Kidney epithelial cell (primary cell): ENCODE measurements at places on chromosomes 6 and 20.
A peak's percentile ranks its signal among the peaks of the same experiment; 100 is the strongest.

- no peak for DNase-seq
Measured at GRCh38 chr6:122610690-122611455, 668 bp downstream of the PKIB start.

- DNase-seq = no peak
Measured at GRCh38 chr6:137967689-137968454, 100.8 kb downstream of the TNFAIP3 start.

GRCh38 chr6:52725535-52726192 is 37.6 kb downstream of the GSTA2 start:
- DNase-seq = no peak

- no peak for DNase-seq
Measured at GRCh38 chr6:14655201-14656061, 537.9 kb downstream of the CD83 start.

- DNase-seq = no peak
Measured at GRCh38 chr6:167745670-167746389, 80.9 kb upstream of the AFDN start.

GRCh38 chr6:24426729-24427446 is 24.2 kb downstream of the MRS2 start:
- DNase-seq = no peak

GRCh38 chr6:20978151-20978614 is 443.9 kb downstream of the CDKAL1 start:
- no peak for DNase-seq

- DNase-seq = no peak
Measured at GRCh38 chr6:64064919-64065318, 429.3 kb downstream of the PHF3 start.

DNA sequence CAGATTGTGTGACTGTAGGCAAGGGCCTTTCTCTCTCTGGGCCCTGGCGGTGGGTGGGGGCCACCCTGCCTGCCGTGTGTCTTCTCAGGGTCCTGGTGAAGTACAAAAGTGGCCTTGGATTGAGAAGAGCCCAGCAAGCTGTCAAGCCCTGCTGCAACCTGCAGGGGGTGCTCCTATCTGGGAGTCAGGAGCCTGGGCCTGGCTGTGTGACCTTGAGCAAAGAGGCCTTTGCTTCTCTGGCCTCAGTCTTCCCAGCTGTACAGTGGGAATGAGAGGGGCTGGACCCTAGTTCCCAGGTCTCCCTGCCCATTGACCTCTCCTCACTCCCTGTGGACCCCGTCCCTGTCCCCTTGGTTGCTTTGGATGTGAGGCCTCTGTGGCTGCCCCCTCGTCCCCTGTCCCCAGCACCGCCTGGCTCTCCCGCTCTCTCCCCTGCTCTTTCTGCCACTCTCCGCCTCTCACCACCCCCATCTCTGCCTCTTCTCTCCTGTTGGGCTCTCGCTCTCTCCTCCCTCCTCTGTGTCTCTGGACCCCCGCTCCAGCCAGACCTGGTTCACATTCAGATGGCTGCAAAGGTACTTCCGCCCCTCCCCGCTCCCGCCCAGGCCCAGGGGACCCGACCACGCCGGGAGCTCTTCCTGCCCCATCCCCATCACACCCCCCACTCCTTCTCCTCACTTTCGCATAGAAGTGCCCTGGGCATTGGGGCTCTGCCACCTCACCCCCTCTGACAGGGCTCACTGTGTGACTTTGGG is 46.7 kb downstream of the SRC start:
- DNase-seq = no peak

GRCh38 chr6:16450285-16450684 is 211.9 kb downstream of the GMPR start:
- DNase-seq = peak; percentile 21

GRCh38 chr6:108302386-108302785 is 7.5 kb downstream of the AFG1L start:
- no peak for DNase-seq

DNA sequence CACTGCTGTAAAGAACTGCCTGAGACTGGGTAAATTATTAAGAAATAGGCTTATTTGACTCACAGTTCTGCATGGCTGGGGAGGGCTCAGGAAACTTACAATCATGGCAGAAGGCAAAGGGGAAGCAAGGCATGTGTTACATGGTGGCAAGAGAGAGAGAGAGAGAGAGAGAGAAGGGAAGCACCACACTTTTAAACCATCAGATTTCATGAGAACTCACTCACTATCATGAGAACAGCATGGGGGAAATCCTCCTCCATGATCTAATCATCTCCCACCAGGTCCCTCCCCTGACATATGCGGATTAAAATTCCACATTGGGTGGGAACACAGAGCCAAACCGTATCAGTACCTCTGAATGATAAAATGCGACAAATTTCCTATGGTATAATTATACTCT is 203.9 kb upstream of the MARCKS start:
- DNase-seq = no peak

DNA sequence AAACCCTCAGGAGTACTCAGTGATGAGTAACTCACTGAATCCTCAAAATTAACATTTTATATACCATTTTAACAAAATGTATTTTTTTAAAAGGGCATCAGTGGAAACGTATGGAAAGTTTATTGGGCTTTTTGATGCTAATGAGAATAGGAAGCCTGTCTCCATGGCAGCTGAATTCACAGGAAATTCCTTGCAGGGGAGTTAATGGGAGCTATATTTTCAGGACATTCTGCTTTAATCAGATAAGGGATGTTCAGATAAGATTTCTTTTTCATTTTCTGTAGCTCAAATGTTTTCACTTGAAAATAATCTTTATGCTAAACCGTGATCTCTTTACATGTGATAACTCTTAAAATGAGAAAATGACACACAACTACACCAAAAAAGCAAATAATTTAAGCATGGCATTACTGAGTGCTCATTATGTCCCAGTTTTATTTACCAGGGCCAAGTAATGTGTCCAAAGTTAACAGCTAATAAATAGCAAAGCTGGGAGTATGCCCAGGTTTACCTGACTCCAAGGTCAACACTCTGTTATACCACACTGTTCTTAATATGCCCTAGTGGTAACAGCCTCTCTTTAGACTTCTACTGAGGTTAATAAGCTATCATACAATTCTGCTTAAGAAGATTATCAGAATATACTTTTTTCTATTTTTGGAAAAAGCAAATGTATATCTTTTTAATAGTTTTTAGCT is 348.1 kb downstream of the GRIK2 start:
- DNase-seq = no peak

DNA sequence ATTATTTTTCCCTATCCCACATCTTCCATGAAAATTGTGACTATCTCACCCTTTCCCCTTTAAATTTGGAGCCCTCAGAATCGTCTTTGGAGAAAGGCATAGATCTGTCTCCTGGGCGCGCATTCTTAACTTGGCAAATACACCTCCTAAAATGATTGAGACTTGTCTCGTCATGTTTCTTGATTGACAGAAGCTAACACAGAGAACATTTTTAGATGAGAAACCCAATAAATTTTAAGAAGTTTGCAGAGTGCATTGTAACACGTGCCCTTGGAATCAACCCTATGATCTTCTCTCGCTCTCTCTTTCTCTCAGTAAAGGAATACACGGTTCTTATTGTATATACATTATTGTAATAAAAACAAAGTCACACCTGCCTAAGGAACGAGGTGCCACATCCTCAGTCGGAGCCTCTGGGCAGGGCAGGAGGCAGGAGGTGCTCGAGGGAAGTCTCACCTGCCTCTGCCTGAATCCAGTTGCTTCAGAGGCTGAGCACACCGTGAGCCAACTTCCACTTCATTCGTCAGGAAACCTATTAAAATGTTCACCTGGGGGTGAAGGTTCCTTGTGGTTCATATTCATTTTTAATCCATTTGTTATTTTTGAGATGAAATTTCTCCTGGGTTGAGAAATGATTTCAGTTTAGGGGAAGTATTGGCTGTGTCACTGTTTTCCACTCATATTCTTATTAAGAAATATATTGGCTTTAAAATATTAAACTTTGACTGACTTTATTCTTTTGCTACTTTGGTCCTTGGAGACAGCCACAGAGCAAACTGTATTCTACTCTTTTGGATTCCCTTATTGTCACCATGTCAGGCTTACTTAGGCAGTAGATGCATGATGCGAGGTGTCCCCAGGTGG is 90.5 kb upstream of the THBS2 start:
- no peak for DNase-seq

DNA sequence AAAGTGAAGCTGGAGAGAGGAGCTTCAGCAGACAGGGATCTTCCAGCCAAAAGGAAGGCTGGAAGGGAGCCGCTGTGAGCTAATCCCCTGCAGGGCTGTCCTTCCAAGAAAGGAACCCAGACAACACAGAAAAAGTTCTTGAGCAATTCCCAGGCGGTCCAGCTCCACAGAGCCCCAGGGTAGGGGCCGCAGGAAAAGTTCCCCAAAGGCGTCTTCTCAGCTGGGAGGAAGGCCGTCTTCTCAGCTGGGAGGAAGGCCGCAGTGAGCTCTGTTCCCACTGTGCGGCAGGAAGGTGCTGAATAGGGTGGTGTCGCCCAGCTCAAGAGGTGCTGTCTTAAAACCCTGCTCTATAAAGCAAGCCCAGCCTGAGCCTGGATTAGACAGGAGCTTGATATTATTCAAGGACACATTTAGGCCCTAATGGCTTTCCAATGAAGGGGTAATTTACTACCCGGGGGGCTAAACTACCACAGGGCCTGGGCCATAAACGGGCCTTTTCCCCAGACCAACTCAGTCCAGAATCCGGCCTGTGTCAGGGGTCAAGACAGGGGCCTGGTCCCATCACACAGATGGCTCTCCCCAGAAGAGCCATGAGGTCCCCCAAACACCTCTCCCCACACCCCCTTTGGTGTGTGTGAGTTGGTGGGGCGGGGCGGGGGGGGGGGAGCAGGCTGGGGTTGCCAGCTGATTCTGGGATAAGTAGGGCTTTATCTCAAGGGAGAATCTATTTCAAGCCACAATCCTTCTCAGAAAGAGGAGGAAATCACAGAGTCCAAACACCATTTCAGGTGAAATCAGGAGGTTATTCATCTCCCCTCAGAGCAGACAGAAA is 103.6 kb downstream of the NOL4L start:
- DNase-seq = no peak

DNA sequence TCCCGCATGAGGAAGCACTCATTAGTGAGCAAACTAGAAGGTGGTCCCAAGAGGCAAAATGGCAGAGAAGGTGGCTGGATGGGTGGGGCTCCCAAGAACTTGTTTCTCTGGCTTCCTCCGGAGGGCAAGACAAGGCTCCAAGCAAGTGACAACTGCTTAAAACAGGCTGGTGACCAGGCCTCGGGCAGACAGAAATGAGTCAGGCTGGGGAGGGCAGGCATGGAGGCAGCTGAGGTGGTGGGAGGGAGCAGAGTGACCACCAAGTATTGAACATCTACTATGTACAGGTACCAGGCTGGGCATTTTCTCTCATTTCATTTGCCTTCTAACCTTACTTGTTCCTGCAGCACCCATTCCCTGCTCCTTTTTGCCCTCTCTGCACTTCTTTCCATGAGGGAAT is 33.4 kb downstream of the TNXB start:
- no peak for DNase-seq

DNA sequence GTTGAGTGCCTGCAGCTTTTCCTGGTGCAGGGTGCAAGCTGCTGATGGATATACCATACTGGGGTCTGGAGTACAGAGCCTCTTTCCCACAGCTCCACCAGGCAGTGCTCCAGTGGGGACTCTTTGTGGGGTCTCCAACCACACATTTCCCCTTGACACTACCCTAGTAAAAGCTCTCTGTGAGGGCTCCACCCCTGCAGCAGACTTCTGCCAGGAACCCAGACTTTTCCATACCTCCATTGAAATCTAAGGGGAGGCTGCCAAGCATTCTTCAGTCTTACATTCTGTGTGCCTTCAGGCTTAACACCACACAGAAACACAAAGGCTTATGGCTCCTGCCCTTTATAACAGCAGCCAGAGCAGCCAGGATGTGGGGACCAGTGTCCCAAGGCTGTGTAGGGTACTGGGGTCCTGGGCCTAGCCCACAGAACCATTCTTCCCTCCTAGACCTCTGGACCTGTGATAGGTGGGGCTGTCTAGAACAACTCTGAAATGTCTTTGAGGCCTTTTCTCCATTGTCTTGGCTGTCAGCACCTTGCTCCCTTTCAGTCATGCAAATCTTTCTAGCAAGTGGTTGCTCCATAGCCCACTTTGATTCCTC is 65.7 kb downstream of the TBXT start:
- DNase-seq = no peak

DNA sequence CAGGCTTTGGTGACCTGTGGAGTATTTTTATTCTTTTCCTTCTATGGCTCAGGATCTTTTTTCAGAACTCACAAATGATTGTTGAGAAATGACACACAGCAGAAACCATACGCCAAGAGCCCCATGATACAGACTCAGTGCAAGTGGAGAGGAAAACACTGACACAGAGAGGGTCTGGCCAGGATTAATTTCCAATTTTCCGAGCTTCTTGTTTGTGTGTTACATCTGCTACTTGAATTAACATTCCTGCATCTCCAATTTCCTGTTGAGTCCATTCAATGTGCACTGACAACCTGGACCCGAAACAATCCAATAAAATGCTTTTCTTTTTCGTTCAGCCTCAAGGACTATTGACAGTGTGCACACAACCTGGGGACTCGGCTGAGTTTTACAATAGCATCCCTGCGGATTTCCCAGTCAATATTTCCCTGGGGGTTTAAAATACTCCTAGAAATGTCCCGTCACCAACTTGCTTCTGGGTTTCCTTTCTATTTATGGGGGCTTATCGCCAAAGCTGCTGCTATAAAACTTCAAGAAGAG is 4.9 kb upstream of the MLN start:
- no peak for DNase-seq

GRCh38 chr6:89941031-89941762 is 46.9 kb downstream of the GJA10 start:
- no peak for DNase-seq

- DNase-seq = no peak
Measured at GRCh38 chr6:116586738-116587137, 15.4 kb downstream of the RWDD1 start.

DNA sequence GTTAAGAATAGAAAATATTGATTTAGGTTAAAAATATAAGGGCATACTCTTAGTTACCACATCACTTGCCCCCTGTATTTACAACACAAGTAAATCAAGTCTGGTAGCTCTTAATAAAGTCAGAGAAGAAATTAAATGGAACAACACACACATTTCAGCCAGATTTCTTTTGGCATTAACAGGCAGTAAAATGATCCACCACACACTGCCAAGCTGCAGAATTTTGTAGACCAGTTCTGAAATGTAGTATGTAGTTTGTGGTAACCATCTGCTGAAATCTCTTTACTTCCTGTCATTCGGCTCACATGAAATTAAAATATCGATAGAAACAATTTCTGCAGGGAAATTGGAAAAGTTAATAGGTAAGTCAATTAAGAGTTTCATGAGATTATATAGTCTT is 326.8 kb downstream of the KHDRBS2 start:
- DNase-seq = no peak

DNA sequence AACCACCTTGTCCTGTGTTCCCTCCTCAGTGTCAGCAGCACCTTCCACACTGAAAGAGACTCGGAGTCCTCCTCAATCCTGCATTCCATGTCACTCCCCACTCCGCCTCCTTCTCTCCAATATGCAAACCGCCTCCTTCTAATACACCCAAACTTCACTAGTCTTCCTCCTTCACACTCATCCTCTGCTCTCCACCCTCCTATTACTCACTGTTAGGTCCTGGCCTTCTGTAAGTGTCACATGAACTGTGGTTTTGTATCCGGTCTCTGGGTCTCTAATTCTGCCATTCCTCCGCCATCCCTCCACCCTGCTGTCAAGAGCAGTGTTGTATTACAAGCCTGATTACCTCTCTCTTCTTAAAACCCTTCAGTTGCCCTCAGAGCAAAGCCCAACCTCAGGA is 200.5 kb upstream of the CDYL start:
- no peak for DNase-seq

GRCh38 chr6:16676376-16676775 is 84.9 kb downstream of the ATXN1 start:
- no peak for DNase-seq
